ENCODE measurements at places on chromosomes 12 and 14. TPM values are rescaled to one million over a fixed set of nuclear protein-coding genes. Genes with fewer than 3 reads are reported as not detected.

- DNase-seq = no peak
- no peaks in the 10 kb centered on the region for H3K27me3 ChIP-seq
- H3K27ac ChIP-seq = no peak overlapping the region
- no peaks in the 10 kb centered on the region for H3K36me3 ChIP-seq
Measured at GRCh38 chr12:61758661-61759060, 501.5 kb upstream of the USP15 start.

DNA sequence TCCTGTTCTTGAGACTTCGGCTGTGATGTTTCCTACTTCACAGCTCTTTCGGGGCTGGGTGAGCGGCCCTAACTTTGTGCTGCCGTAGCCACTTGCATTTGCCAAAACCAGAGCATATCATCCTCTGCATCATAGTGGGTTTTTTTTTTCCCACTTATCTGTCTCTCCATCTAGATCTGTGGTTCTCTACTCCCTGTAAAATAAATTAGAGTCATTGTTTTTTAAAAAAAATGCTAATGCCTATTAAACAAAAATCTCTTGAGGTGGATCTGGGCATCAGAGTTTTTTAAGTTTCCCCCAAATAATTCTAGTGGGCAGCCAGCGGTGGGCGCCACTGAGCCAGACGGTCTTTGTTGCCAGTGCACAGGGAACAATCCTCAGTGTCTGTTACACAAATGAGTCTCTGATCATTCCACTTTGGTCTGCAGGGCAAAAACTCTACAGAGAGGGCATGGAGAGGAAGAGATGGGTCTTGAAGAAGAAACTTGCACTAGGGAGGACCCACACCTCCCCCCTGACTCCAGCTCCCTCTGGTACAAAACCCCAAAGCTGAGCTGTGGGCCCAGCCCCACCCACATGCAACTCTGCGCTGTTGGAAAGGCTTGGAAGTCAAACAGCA, 62.4 kb upstream of the BCL2L14 start:
- H3K27me3 ChIP-seq = no peaks in the 10 kb centered on the region
- no peaks in the 10 kb centered on the region for H3K36me3 ChIP-seq
- H3K4me3 ChIP-seq = no peak overlapping the region
- DNase-seq = peak; percentile 73

Gene TAS2R13
- total RNA-seq = not detected

GRCh38 chr12:90343966-90344365, 611.0 kb downstream of the CCER1 start:
- no peak overlapping the region for H3K27ac ChIP-seq
- no peak for DNase-seq
- no peaks in the 10 kb centered on the region for H3K4me1 ChIP-seq
- no peaks in the 10 kb centered on the region for H3K27me3 ChIP-seq
- no peak overlapping the region for H3K4me3 ChIP-seq

Gene PLA2G1B
- not detected for total RNA-seq

- peaks cover 3% of the 10 kb centered on the region for H3K4me1 ChIP-seq
- DNase-seq = no peak
- no peaks in the 10 kb centered on the region for H3K27me3 ChIP-seq
- H3K4me3 ChIP-seq = no peak overlapping the region
- H3K36me3 ChIP-seq = no peaks in the 10 kb centered on the region
Measured at GRCh38 chr14:30450631-30451545, 108.1 kb upstream of the G2E3 start.

DNA sequence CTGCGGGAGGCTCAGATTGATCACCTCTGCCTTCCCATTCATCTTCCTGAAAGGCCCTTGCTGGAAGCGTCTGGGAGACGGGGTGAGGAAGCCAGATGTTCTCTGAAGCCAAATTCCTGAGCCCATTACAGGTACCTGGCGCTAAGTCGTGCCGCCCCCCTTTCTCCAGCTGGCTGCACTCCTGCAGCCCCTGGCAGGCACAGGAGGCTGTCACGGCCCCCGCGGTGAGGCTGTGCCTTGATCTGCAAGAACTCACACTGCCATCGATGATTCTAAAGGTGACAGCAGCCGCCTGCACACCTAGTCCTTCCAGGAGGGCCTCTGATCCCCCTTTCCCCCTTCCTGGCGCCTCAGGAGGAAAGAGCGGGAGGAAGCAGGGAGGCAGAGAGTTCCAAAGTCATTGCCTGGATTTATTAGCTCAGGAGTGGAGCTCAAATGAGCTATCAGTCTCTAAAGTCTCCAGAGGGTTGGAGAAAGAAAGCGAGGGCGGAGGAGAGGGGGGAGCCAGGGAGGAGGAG, 106.9 kb downstream of the RFLNA start:
- H3K4me1 ChIP-seq = peaks cover 9% of the 10 kb centered on the region
- no peak overlapping the region for H3K4me3 ChIP-seq
- no peak overlapping the region for H3K27ac ChIP-seq
- H3K27me3 ChIP-seq = no peaks in the 10 kb centered on the region
- H3K36me3 ChIP-seq = peaks cover 15% of the 10 kb centered on the region
- DNase-seq = no peak

- no peak overlapping the region for H3K4me3 ChIP-seq
- H3K27me3 ChIP-seq = no peaks in the 10 kb centered on the region
Measured at GRCh38 chr12:104219361-104219892, 3.8 kb downstream of the TXNRD1 start.

DNA sequence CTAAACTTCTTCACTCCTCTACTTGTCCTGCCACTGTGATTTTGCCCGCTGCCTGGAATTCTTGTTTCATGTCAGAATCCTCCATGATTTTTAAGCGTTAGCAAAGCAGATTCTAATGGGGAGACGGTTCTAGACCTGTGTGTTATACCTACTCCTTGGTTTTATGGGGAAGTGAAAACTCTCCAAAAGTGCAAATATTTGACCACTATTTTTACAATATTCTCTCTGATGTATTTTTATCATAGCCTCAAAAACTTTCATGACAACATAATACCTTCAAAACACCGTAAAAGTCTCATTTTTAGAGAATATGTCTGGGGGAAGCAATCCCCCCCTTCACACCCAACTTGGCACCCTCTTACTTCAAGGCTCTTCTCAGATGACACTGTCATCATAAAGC, 12.9 kb upstream of the KRAS start:
- no peaks in the 10 kb centered on the region for H3K27me3 ChIP-seq
- peaks cover 7% of the 10 kb centered on the region for H3K4me1 ChIP-seq
- no peaks in the 10 kb centered on the region for H3K36me3 ChIP-seq
- no peak overlapping the region for H3K27ac ChIP-seq

Gene FAR2
- total RNA-seq = 25.3 TPM

DNA sequence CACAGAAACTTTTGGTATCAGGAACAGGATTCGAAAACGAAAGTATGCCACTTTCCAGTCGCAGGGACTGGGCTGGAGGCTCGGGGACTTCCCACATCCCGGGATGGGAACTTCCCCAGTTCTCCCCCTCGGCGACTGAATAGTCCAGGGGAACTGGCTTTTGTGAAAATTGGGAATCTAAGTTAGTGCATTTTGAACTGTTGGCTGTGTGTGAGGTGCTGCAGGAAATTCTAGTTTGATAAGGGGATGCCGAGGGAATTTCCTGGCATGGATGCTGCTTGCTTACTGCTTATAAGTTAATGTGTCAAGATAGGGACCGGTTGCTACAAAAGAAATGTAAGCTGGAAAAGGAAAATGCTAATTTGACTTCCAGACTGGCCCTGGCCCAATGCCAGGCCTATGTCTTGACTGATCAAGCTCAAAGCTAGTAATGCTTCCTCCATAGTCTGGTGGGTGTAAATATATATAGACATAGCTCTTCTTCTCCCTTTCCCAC, 73.4 kb upstream of the EIF5 start:
- H3K4me1 ChIP-seq = no peaks in the 10 kb centered on the region
- H3K4me3 ChIP-seq = no peak overlapping the region
- no peak for DNase-seq
- H3K27me3 ChIP-seq = no peaks in the 10 kb centered on the region
- no peaks in the 10 kb centered on the region for H3K36me3 ChIP-seq

GRCh38 chr12:26891704-26892103, 46.1 kb downstream of the INTS13 start:
- no peaks in the 10 kb centered on the region for H3K27me3 ChIP-seq
- no peaks in the 10 kb centered on the region for H3K36me3 ChIP-seq
- H3K4me1 ChIP-seq = no peaks in the 10 kb centered on the region
- DNase-seq = no peak
- no peak overlapping the region for H3K27ac ChIP-seq

GRCh38 chr12:82781309-82781997, 94.7 kb downstream of the TMTC2 start:
- DNase-seq = no peak
- H3K27ac ChIP-seq = no peak overlapping the region
- no peaks in the 10 kb centered on the region for H3K27me3 ChIP-seq

GRCh38 chr14:21090194-21090939, 8.1 kb downstream of the ZNF219 start:
- H3K4me1 ChIP-seq = peaks cover 18% of the 10 kb centered on the region
- H3K27ac ChIP-seq = no peak overlapping the region
- H3K27me3 ChIP-seq = no peaks in the 10 kb centered on the region
- H3K36me3 ChIP-seq = peaks cover 18% of the 10 kb centered on the region

GRCh38 chr12:52519826-52520662, at the start of gene KRT5:
Gene KRT5 (minus strand): TSS chr12:52520394. CDS start chr12:52520296, 98 bp downstream.
- no peaks in the 10 kb centered on the region for H3K36me3 ChIP-seq
- 0 out of 2 replicates have a peak, but pooled peaks cover 1% of the 10 kb centered on the region for H3K4me1 ChIP-seq
- DNase-seq = no peak
- no peak within 1 kb of the TSS for H3K4me3 ChIP-seq
- no peaks in the 10 kb centered on the region for H3K27me3 ChIP-seq
- H3K27ac ChIP-seq = no peak within 1 kb of the TSS

DNA sequence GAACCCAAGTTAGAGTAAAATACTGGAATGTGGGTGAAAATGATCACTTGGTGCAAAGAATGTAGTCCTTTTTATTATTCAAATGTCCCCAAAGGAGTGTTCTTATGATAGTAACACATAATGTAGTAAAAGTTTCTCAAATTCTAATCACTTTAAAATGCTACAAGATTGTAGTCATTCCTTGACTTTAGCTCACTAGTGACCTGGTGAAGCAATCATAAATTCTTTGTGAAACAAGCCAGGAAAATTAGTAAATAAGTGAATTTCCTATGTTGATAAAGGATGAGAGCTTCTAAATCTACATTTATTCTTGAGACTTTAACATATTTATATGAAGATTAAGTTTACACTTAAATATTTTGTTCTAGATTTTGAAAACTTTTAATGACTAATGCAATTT, 30.7 kb upstream of the SLC17A8 start:
- DNase-seq = no peak
- no peaks in the 10 kb centered on the region for H3K27me3 ChIP-seq
- no peak overlapping the region for H3K27ac ChIP-seq
- no peaks in the 10 kb centered on the region for H3K4me1 ChIP-seq

- H3K4me1 ChIP-seq = peaks cover 2% of the 10 kb centered on the region
- no peaks in the 10 kb centered on the region for H3K27me3 ChIP-seq
- no peak overlapping the region for H3K27ac ChIP-seq
- no peak overlapping the region for H3K4me3 ChIP-seq
- no peak for DNase-seq
Measured at GRCh38 chr14:50717811-50718210, 49.7 kb upstream of the SAV1 start.

Gene SLC17A8
- 0.11 TPM for total RNA-seq

DNA sequence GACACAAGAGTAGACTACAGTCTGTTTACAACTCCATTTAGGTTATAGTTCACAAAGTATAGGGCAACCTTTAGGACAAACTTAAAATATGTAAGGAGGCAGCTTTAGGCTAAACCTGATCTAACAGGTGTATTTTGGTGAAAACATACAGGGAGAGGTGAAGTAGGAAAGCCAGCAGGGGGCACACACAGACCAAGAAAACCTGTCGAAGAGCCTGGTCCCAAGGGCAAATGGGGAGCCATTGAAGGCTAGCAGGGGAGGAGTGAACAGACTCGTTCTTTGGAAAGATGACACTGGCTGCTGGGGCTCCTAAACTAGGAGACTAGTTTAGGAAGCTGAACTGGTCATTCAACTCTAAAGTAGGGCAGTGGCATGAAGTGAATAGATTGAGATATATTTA, 138.8 kb upstream of the WSCD2 start:
- no peaks in the 10 kb centered on the region for H3K27me3 ChIP-seq
- no peak overlapping the region for H3K4me3 ChIP-seq
- no peaks in the 10 kb centered on the region for H3K4me1 ChIP-seq
- no peaks in the 10 kb centered on the region for H3K36me3 ChIP-seq
- peak; percentile 62 for DNase-seq

Gene STAC3
- total RNA-seq = 1.3 TPM

Gene OR4K15
- not detected for total RNA-seq

DNA sequence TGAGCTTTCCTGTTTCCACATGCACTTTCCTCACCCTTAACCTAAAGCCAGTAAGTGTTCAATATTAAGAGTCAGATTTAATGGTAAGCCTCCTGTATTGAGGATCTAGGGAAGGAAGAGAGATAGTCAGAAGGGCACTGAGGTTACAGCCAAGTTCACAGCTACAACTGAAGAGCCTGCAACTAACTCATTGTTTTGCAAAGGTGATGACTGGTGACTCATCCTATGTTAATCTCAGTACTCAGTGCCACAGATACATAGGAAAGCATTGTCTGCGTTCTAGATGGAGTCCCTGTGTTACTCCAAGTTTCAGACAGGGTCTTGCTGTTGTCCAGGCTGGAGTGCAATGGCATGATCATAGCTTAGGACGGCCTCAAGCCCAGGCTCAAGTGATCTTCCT, 157.0 kb upstream of the RBM19 start:
- no peak overlapping the region for H3K27ac ChIP-seq
- H3K36me3 ChIP-seq = no peaks in the 10 kb centered on the region
- no peaks in the 10 kb centered on the region for H3K4me1 ChIP-seq
- no peak overlapping the region for H3K4me3 ChIP-seq

DNA sequence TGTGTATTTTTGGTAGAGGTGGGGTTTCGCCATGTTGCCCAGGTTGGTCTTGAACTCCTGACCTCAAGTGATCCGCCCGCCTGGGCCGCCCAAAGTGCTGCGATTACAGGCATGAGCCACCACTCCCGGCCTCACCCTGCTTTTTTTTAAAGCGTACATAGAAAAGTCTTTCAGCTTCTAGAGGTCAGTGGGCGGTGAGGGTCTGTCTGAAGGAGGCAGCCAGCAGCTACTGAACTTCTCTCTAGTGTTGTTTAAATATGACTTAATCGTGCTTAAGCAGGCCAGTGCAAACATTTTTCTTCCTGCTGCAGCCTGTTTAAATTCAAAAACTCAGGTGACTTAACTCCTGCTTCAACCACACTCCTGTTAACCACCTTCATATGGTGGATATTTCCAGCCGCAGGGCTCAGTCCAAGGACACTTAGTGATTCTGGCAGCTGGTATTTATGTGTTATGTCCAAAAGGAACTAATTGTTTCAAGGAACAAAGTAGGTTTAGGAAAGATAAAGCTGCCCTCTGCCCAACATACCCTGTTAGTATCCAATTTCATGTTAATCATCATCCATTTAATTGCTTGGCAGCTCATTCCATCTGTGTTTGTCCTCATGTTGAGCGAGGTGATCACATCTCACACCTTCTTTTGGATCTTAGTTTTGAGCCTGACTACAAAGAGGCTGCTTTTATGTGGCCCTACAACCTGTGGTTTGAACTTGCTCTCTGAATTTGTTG, 2.0 kb downstream of the PRKAB1 start:
- no peak overlapping the region for H3K27ac ChIP-seq
- no peaks in the 10 kb centered on the region for H3K4me1 ChIP-seq
- H3K4me3 ChIP-seq = no peak overlapping the region
- no peaks in the 10 kb centered on the region for H3K27me3 ChIP-seq

Gene SAMD15
- 0.99 TPM for total RNA-seq
